Naive thymus-derived CD4-positive, alpha-beta T cell (primary cell): ENCODE measurements at places on chromosomes 12 and 14. TPM values are rescaled to one million over a fixed set of nuclear protein-coding genes. Genes with fewer than 3 reads are reported as not detected.

GRCh38 chr12:6950401-6950801, 755 bp upstream of the PTPN6 start:
- H3K36me3 ChIP-seq, result no peaks in the 10 kb centered on the region
- no peak for DNase-seq
- peak overlapping the region; percentile 95 for H3K27ac ChIP-seq
- peak overlapping the region; percentile 92 for H3K4me3 ChIP-seq
- peaks cover 68% of the 10 kb centered on the region for H3K4me1 ChIP-seq

GRCh38 chr14:30553311-30553989, 5.5 kb upstream of the G2E3 start:
- H3K4me3 ChIP-seq, result no peak overlapping the region
- no peak for DNase-seq
- H3K27ac ChIP-seq, result no peak overlapping the region
- no peaks in the 10 kb centered on the region for H3K36me3 ChIP-seq

DNA sequence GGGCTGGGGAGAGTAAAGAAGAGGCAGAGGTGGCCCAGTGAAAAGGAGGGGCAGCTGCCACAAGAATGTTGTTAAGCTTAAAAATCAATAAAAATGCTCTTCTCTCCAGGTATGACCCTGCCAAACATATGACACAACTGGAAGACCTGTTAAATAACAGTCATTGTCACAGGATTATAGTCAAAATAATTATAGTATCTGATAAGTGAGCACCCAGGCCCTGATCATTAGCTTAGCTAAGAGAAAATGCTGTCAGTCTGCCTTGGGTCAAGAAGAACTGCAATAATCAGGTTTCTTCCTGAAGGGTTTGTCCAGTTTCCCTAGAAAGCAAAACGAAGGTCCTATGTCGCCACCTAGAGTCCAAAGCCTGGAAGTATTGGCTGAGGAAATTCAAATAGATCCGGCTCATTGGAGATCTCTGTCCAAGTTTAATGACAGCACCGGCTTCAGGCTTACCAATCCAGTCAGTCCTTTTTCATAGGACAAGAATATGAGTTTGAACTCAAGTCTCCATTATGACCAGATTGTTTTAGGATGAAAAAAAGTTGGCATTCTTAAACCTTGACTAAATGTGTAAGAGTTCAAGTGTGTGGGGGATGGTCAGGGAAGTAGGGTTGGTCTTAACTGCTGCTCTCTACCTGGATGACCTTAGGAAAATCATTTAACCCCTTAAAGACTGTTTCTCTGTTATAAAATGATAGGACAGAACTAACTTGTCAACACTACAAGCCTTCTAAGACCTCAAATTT, 22.5 kb upstream of the NKX2-8 start:
- no peaks in the 10 kb centered on the region for H3K27me3 ChIP-seq
- H3K27ac ChIP-seq, result no peak overlapping the region
- no peaks in the 10 kb centered on the region for H3K36me3 ChIP-seq
- no peaks in the 10 kb centered on the region for H3K4me1 ChIP-seq
- H3K4me3 ChIP-seq, result no peak overlapping the region

DNA sequence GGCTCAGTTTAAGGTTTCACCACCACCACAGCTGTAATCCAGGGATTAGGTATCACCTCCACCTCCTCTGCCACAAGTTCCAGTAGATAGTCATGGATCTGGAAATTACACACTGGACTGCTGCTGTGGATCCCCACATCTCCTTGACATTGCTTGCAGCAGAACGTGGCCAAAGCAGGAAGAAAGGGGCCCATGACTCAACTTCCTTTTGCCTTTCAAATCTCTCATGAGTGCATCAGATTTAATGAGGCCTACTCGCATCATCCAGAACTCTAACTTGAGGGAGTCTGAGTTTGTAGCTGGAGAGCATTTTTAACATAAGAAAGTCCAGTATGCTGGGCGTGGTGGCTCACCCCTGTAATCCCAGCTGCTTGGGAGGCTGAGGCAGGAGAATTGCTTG, 29.2 kb upstream of the TMED10 start:
- no peak for DNase-seq
- no peaks in the 10 kb centered on the region for H3K36me3 ChIP-seq
- H3K27me3 ChIP-seq, result no peaks in the 10 kb centered on the region
- no peak overlapping the region for H3K4me3 ChIP-seq

- H3K36me3 ChIP-seq, result no peaks in the 10 kb centered on the region
- no peak for DNase-seq
- no peak within 1 kb of the TSS for H3K27ac ChIP-seq
- no peaks in the 10 kb centered on the region for H3K4me1 ChIP-seq
Observed at GRCh38 chr12:7503686-7504415, at the start of gene CD163. Gene CD163, minus strand, starts transcription at chr12:7503777. Its CDS starts 87 bp downstream, at chr12:7503690.

DNA sequence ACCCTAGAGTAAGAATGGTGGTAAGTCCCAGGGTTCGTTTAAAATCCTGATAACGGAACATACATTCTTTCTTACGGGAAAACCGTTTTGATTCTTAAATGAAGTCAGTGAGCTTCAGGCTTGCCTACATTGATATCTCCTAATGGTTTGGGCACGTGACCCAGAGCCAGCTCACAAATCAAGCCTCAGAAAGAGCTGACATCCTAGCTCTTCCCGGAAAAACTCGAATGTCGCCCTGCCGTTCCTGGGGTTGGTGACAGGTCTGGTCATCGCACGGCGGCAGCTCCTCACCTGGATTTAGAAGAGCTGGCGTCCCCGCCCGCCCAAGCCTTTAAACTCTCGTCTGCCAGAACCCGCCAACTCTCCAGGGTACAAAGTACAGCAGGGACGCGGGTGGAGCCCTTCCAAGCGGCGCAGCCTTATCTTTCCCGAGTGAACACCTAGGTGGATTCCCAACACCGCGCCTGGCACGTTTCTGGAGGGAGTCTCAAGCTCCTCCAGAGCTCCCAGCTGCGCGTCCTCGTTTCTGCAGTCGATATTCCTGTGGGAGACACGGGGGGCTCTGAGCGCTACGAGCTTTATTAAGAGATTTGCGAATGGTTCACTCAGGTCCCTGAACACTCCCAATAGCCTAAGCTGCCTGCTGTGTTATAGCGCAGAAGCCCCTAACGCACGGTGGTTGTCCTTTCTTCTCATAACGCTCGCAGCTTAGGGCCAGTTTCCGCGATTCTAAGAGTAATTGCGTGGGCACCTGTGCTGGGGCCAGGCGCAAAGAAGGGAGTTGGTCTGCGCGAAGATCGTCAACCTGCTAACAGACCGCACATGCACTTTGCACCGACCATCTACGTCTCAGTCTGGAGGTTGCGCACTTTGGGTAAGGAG, at the start of gene SSTR1:
Gene SSTR1 (plus strand): TSS at position 169 of the 882 bp plus-strand sequence. CDS start 1,486 bp downstream, outside the sequence.
- peaks cover 6% of the 10 kb centered on the region for H3K4me1 ChIP-seq
- H3K36me3 ChIP-seq, result no peaks in the 10 kb centered on the region
- no peak within 1 kb of the TSS for H3K27ac ChIP-seq
- H3K27me3 ChIP-seq, result peaks cover 3% of the 10 kb centered on the region
- H3K4me3 ChIP-seq, result peak within 1 kb of the TSS; percentile 21

DNA sequence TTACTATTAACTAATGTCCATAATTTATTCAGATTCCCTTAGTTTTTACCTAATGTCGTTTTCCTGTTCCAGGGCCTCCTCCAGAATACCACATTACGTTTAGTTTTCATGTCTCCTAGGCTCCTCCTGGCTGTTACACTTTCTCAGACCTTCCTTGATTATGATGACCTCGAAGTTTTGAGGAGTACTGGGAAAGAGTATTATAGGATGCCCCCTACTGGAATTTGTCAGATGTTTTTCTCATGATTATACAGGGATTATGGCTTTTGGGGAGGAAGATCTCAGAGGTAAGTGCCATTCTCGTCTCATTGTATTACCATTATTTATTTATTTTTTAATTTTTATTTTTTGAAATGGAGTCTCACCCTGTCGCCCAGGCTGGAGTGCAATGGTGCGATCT, 17.7 kb upstream of the C1S start:
- no peaks in the 10 kb centered on the region for H3K27me3 ChIP-seq
- no peaks in the 10 kb centered on the region for H3K36me3 ChIP-seq
- H3K4me1 ChIP-seq, result no peaks in the 10 kb centered on the region
- DNase-seq, result no peak
- H3K4me3 ChIP-seq, result no peak overlapping the region
- H3K27ac ChIP-seq, result no peak overlapping the region

DNA sequence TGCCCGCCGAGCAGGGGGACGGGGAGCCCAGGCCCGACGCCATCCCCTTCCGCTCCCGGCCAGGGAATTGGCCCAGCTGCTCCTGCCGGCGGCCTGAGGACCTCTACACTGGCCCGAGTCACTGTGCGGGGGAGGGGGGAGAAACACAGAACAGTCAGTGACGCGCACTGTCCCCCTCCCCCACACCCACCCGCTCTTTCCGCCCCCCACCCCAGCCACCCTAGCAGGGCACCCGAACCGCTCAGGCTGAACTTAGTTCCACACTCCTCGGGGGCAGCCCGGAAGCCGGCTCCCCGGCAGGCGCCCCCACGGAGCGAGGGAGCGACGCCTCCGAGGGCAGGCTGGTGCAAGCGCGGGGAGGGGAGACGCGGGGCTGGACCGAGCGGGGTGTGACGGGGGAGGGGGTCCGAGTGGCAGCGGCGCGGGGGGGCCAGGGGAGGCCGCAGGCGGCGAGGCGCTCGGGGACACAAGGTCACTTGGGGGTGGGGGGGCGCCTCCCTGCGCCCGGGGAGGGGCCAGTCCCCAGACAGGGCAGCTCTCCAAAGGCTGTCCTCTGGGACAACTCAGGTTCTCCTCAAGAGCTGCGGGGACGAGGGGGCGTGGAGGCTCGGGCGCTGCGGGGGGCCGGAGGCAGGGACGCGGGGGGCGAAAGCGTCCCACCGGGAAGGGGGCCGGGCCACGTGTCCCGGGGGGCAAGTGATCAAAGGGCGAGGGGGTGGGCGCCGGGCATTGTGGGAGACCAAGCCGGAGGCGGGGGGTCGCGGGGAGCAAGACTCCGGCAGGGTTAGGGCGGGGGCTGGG, 648 bp downstream of the CHD4 start:
- H3K27me3 ChIP-seq, result no peaks in the 10 kb centered on the region
- peaks cover 15% of the 10 kb centered on the region for H3K36me3 ChIP-seq
- peak overlapping the region; percentile 66 for H3K4me3 ChIP-seq
- peak; percentile 68 for DNase-seq
- H3K27ac ChIP-seq, result peak overlapping the region; percentile 96
- peaks cover 46% of the 10 kb centered on the region for H3K4me1 ChIP-seq

- H3K36me3 ChIP-seq, result peaks cover 15% of the 10 kb centered on the region
- no peak overlapping the region for H3K27ac ChIP-seq
- no peaks in the 10 kb centered on the region for H3K27me3 ChIP-seq
Observed at GRCh38 chr14:71654810-71655209, 277.4 kb upstream of the RGS6 start.

GRCh38 chr12:25780771-25781170, 177.7 kb upstream of the RASSF8 start:
- H3K27ac ChIP-seq, result no peak overlapping the region
- no peaks in the 10 kb centered on the region for H3K4me1 ChIP-seq
- no peaks in the 10 kb centered on the region for H3K27me3 ChIP-seq
- no peaks in the 10 kb centered on the region for H3K36me3 ChIP-seq
- DNase-seq, result no peak

- no peak overlapping the region for H3K4me3 ChIP-seq
- no peak for DNase-seq
- H3K27me3 ChIP-seq, result no peaks in the 10 kb centered on the region
- no peaks in the 10 kb centered on the region for H3K36me3 ChIP-seq
Observed at GRCh38 chr12:87413784-87414183, 615.4 kb downstream of the C12orf50 start.

GRCh38 chr14:103828315-103828967, 18.9 kb downstream of the PPP1R13B start:
- H3K27me3 ChIP-seq, result no peaks in the 10 kb centered on the region
- no peaks in the 10 kb centered on the region for H3K36me3 ChIP-seq
- no peak for DNase-seq
- no peak overlapping the region for H3K27ac ChIP-seq
- H3K4me1 ChIP-seq, result no peaks in the 10 kb centered on the region

DNA sequence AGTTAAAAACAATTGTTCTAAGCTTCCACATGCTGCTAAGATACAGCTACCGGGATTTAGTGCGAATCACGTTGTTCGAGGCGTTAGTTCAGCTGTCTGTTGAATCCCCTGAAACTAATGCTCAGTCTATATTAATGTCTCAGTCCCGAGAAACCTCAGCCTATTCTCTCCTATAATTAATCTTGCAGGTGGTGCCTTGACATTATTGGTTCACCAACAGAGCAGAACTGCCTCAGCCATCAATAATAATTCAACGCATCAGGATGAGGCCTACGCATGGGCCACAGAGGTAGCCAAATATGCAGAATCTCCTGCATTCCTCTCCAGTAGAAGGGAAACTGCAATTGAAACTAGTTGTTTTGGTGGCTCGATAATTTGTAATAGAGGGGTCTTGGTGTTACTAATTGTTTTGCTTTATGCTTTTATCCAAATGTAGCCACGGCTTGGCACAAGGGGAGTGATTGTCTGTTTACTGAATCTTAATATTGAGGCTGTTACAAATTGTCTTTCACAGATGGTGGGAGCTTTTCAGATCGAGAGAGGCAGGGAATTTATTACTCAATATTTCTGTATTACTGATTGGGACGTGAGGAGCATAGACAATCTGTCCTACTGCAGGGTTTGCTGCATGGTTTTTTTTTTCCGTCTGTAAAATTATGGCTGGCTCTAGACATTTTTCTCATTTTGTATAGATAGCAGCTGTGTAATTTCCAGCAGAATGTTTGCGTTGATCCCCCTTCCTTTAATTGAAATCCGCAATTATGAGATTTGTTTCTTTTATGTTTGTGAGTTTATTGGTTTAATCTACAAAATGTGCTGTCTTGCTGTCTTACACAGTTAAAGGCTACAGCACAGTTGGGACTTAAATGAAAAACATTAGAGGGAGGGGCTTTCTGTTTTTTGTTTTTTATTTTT, 1036.5 kb upstream of the NOVA1 start:
- H3K4me3 ChIP-seq, result no peak overlapping the region
- H3K27ac ChIP-seq, result no peak overlapping the region
- no peak for DNase-seq
- no peaks in the 10 kb centered on the region for H3K27me3 ChIP-seq
- H3K4me1 ChIP-seq, result no peaks in the 10 kb centered on the region

DNA sequence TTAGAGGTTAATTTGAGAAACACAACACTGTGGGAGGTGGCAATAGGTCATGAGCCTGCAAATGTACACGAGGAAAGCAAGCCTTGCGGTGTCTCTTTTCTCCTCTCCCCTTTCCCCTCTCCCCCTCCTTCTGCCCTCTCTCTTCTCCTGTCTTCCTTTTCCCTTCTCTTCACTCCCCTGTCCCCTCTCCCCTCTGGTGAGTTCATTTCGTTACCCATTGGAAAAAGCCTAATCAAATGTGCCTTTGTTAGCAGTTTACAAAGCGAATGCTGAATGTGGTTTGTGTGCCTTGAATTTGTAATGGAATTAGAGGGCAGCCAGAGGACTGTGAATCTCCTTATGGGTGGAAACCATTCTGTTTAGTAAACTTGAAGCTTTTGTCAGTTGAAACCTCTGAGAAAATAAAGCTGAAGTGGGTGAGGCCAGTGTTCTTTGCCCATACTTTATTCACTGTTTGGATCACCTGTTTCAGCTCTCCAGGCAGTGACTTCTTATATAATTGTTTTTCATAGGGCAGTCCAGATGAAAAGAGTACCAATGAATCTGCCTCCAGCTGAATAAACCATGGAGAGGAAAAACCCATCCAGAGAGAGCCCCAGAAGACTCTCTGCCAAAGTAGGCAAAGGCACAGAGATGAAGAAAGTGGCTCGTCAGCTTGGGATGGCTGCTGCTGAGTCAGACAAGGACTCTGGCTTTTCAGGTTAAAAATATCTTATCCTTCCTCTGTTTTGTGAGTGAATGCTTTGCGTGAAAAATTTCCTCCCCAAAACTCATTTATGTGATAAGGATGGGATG, 7.3 kb downstream of the CIPC start:
- H3K27me3 ChIP-seq, result no peaks in the 10 kb centered on the region
- H3K27ac ChIP-seq, result no peak overlapping the region
- no peaks in the 10 kb centered on the region for H3K4me1 ChIP-seq
- DNase-seq, result no peak

GRIN2B gene
- polyA plus RNA-seq, result not detected

KLRD1 gene
- 0.68 TPM for polyA plus RNA-seq

CDKL1 gene
- polyA plus RNA-seq, result 2.0 TPM

PPP4R4 gene
- polyA plus RNA-seq, result 0.19 TPM

FAIM2 gene
- polyA plus RNA-seq, result not detected

C1R gene
- polyA plus RNA-seq, result 1.0 TPM

CNTN1 gene
- polyA plus RNA-seq, result not detected
